ENCODE measurements at places on chromosomes 2 and 18.

- DNase-seq: no peak
Measured at GRCh38 chr18:9281780-9282179, 52.8 kb upstream of the TWSG1 start.

- DNase-seq: no peak
Measured at GRCh38 chr2:55901941-55902340, 21.6 kb downstream of the EFEMP1 start.

GRCh38 chr2:115303-115702 is 69.0 kb upstream of the FAM110C start:
- DNase-seq: no peak

- DNase-seq: no peak
Measured at GRCh38 chr18:74420926-74421325, 36.2 kb downstream of the DIPK1C start.

GRCh38 chr2:69163109-69163508 is 150.1 kb downstream of the ANTXR1 start:
- DNase-seq: no peak

DNA sequence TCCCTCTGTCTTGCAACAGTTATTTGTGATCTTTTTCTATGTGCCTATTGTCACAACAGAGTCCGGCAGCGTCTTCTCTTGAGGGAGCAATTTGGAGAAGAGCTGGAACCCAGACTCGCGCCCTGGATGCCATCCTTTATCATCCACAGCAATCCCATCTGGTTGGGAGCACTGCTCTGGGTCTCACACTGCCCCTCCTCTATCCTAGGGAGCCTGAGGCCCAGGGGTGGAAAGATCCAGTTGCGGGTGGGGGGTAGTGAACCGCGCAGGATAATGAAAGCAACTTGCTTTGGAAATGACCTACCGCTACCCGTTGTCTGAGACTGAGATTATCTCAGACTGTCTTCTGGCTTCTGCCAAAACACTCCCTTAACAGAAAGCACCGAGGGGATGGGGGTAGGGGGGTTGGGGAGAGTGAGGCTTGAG is 713 bp downstream of the WBP1 start:
- no peak for DNase-seq

DNA sequence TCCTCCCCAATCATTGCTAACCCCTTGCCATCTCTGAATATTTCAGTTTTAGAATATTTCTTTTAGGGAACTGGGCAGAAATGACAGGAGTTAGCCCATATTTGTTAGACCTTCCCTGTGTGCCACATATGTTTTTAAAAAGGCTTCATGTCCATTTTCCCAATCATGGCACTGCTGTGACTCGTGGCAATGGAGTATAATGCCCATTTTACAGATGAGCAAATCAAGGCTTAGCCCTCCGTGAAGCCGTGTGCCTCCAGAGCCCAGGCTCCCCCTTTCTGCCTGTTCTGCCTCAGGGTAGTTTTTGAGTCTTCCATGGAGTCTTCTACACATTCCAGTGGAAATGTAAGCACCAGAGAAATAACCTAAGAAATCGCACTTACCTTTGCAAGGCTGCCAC is 130.1 kb downstream of the KCTD1 start:
- DNase-seq: no peak

DNA sequence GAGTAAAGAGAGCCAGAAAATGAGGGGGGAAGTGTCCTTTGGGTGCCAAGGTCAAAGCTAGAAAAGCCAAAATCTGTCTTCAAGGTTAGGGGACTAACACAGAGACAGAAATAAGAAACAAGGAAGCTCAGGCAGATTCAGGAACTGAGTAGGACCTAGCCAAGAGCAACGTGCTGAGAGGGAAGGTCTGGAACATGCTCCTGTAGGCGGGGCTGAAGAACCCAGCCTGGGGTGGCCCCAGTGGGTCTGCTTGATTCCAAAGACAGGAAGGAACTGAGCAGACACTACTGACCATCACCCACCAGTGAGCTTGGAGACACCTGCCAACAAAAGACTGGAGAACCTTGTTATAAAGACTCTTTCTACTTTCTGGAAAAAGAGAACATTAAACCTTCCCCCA is 105.1 kb downstream of the SP3 start:
- DNase-seq: no peak

DNA sequence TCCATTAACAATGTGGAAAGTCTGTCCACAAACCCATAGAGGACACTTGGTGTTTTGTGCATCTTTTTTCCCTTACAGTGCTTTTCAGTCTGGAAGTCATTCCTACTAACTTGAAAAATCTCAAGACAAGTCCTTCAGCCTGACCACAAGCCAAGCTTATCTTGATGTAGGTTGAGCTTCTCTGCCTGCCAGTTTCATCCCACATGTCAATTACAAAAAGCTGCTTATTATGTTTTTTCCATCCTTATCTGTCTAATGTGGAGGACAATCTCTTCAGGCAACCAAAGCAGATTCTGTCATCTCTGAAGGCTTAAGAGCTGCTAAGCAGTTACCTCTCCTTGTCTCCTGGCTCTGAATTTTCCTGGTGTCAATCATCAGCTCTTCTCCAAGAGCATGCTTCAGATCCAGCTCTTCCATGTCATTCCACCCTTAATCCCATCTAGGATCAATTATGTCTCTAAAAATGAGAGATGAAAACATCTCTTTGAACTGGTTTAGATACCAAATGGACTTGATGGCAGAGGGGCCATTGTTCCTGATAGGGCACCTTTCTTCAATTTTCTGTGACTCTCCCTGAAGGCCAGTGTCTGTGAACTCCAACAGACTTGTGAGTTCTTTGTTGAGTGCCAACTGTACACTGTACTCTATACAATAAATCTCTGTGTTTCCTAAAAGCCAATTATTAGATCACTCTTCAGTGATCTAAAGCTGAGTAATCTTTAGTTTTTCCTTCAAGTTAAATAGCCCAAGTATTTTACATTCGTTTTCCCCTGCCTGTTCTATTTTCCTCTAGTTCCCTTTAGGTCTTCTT is 208.6 kb downstream of the RBM43 start:
- no peak for DNase-seq

DNA sequence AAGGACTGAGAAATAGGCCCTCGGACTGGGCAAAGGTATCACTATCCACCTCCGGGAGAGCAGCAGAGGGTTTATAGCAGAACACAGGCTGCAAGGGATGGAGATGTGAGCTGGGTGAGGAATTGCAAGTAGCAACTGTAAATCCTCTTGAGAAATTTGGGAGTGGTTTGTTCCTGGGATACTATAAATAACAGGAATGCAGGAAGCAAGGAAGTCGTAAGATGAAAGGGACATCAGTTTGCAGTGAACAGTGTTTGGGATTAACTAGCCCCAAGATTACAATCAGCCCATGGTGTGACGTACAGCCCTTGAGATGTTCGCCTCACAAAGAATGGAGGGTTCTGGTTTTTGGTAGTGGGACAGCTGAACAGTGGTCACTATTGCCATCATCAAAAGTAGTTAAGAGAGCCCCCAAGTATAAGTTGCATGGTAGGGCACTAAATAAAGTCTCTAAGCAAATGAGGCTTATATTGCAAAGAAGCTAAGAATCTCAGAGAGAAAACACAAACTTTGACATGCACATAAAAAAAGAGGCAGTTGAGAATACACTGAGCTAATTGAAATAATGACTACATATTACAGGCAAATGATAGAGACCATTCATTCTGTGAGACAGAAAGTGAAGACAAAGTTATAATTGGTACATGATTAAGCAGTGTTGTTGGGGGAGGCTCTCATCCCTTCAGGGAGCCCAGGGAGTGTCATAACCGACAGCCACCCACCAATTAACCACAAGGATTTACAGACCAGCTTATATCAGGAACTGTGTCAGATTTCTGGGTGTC is 362.5 kb upstream of the ACVR2A start:
- no peak for DNase-seq

DNA sequence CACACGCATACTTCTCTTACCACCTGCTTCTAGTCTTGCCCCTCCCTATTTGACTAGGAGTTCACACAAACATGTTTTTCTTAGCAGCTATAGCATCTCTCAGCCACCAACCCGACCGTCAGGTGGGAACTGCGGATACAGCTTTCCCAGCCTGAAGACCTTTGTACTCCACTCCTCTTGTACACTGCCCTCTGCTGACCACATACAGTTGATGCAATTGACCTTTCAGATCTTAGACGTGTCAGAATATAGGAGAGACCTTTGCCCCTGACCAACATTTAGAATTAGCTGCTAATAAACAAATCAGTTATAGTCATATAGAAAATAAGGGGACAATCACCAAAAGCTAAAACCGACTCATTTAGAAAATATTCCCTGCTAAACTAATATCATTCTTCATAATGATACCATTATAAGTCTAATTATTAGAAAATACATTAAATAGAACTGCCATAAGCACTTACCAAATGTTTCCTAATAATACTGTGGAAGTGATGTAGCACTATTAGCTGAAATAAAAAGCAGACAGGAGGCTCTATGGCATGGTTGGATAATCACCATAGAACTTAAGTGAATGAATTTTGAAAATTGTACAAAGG is 208.4 kb downstream of the RAD51AP2 start:
- DNase-seq: no peak

DNA sequence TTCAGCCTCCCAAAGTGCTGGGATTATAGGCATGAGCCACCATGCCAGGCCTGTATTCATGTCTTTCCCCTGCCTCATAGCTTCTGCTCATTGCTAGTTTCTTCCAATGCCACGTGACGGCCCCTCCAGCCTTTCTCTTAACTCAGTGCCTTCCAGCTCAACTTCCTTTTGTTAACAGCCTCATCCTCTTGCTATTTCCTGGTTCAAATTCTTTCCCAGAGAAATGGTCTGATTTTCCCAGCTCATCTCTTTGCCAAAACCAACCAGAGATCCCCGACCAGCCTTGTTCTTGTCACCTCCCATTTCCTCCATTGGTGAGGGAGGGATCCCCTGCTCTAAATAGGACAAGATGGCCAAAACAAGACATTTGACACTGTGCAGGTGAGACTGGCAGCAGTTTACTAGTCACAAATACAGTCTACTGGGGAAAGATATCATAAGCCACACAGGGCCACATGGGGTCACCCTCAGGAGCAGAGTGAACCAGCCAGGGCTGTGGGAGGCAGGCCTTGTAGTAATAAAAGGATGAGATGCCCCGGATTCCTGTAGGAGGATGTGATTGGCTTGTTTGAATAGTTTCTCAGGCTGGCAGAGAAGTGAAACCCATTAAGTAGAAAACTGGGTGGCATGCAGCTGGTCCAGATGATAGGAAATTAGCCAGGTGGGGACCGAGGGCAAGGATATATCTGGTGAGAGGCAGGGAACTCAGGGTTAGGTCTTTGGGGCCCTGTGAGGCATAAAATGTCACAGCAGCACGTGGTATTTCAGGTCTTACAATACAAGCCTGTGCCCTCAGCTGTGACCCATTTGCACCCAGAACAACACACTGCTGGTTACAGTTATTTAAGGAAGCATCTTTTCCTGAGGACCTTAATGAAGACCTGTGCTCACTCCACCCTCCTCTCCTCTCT is 6.4 kb downstream of the CD207 start:
- DNase-seq: no peak

DNA sequence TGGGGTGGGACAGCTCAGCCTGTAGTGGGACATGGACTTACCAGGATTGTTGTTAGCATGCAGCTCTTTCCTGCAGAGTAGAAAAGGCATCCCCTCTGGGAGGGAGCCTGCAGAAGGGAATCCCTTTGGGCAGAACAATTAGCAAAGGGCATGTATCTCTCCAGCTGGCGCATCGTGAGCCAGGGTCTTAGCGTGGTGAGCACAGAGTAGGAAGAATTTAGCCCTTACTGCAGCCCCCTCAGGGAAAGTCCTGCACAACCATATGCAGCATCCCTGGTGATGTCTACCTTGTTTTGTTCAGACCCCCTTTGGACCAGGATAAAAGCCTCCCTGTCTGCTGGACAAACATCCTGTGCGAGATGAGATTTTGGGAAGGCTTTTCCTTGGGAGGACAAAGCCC is 292.1 kb downstream of the SLC4A3 start:
- no peak for DNase-seq

DNA sequence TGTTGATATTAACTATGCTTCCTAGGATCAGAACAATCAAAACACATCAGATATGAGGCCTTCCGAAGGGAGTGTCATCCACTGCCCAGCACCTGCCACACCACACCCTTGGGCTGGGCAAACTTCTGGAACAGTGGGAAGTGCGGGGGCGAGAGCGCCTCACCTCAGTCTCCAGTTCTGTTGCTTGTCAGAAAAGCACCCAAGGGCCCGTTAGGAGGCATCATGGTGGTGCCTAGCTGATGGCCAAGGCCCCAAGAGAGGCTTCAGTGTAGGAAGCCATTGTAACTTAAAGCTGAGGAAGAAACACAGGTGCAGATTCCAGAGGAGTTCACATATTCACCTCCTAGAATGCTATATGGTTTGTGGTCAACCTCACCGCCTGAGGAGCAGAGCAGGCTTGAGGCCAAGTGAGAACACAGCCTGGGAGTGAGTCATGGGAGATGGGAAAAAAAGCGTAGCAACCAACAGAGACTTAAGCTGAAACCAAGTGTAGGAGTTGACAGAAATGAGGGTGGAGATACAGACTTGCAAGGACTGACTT is 85.1 kb upstream of the ATL2 start:
- no peak for DNase-seq

- DNase-seq: no peak
Measured at GRCh38 chr2:188369365-188369764, 77.7 kb downstream of the GULP1 start.

DNA sequence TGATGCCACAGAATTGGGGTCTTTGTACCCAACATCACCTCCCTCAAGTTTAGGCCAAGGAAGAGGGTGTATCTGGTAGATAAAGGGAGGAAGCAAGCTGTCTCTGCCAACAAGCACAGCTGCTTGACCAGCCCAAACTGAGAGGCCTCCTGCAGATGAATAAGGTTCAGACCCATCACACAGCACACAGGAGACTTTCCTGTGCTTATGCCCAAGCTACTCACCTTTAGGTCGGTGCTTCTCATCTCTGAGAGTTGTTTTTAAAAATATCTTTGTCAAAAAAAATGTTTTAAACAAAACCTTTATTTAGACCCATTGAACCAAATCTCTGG is 24.7 kb upstream of the SP3 start:
- DNase-seq: no peak

GRCh38 chr2:224183086-224183485 is 144.0 kb upstream of the SERPINE2 start:
- DNase-seq: no peak

DNA sequence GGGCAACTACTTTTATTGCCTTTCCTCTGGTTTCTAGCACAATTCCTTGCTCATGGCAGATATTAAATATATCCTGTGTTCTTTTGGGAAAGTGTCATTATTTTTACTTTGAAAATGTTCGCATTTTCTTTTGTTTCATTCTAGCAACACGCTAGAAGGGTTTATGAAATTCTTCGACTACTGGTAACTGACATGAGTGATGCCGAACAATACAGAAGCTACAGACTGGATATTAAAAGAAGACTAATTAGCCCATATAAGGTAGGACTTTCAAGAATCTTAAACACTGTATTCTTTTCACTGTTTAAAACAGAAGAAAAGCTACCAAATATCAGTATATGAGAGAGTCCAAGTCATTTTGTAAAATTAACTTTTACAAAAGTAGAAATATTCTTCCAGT is 20.6 kb upstream of the METAP1D start:
- DNase-seq: no peak

GRCh38 chr2:206721256-206721920 is 3.2 kb upstream of the DYTN start:
- no peak for DNase-seq

- no peak for DNase-seq
Measured at GRCh38 chr2:230124235-230124634, 55.5 kb upstream of the SLC16A14 start.
